ENCODE measurements at places on chromosomes 13 and 19. TPM values are rescaled to one million over a fixed set of nuclear protein-coding genes. Genes with fewer than 3 reads are reported as not detected.

Gene CGB5
- not detected for total RNA-seq

Gene ZNF600
- total RNA-seq = 2.6 TPM

Gene PLPPR3
- total RNA-seq = 0.30 TPM

Gene CRB3
- total RNA-seq = 0.17 TPM

Gene ATP4A
- not detected for total RNA-seq

Gene GRK1
- total RNA-seq = not detected

Gene SBSN
- total RNA-seq = 4.5 TPM

Gene KASH5
- not detected for total RNA-seq

Gene CPAMD8
- 1.6 TPM for total RNA-seq

Gene LGALS14
- total RNA-seq = not detected

Gene MEDAG
- 21.9 TPM for total RNA-seq

Gene NCAN
- total RNA-seq = not detected

Gene ZNF681
- 0.43 TPM for total RNA-seq

Gene FXYD1
- 4.2 TPM for total RNA-seq

Gene HS6ST3
- total RNA-seq = 1.4 TPM

Gene SIGLEC11
- total RNA-seq = not detected

Gene ZNF235
- 5.0 TPM for total RNA-seq

Gene GDF15
- total RNA-seq = 78.5 TPM

Gene C19orf33
- not detected for total RNA-seq

Gene CYTH2
- total RNA-seq = 33.6 TPM

Gene KIR3DL2
- total RNA-seq = not detected

Gene OR7D2
- not detected for total RNA-seq

Gene NUCB1
- total RNA-seq = 522 TPM

Gene ZNF480
- 4.2 TPM for total RNA-seq

Gene LIG4
- 11.7 TPM for total RNA-seq

Gene SPTBN4
- 1.2 TPM for total RNA-seq

Gene LILRA1
- not detected for total RNA-seq

Gene SULT2A1
- not detected for total RNA-seq

Gene DENND1C
- total RNA-seq = under 0.01 TPM

Gene TUBB4A
- total RNA-seq = not detected

Gene MYH14
- 0.13 TPM for total RNA-seq

Gene NDUFB7
- total RNA-seq = 108 TPM

Gene FCER2
- not detected for total RNA-seq

Gene MCEMP1
- not detected for total RNA-seq

Gene ZNF350
- total RNA-seq = 8.3 TPM

Gene PDX1
- total RNA-seq = not detected

Gene ZNF587
- total RNA-seq = 33.7 TPM

Gene QPCTL
- total RNA-seq = 18.1 TPM

Gene ERFL
- total RNA-seq = 0.07 TPM

Measured in smooth muscle cell of the pulmonary artery (primary cell).